ENCODE measurements at places on chromosomes 13 and 19. TPM values are rescaled to one million over a fixed set of nuclear protein-coding genes. Genes with fewer than 3 reads are reported as not detected.

SLC6A16 gene
- not detected for polyA plus RNA-seq

TLE5 gene
- polyA plus RNA-seq: 316 TPM

SLC46A3 gene
- polyA plus RNA-seq: 14.1 TPM

PDX1 gene
- not detected for polyA plus RNA-seq

ZNF729 gene
- polyA plus RNA-seq: not detected

PPM1N gene
- polyA plus RNA-seq: 2.0 TPM

RYR1 gene
- 0.75 TPM for polyA plus RNA-seq

PTGIR gene
- polyA plus RNA-seq: not detected

BLOC1S3 gene
- 6.9 TPM for polyA plus RNA-seq

TEX26 gene
- not detected for polyA plus RNA-seq

CEACAM21 gene
- not detected for polyA plus RNA-seq

GRK1 gene
- not detected for polyA plus RNA-seq

RNF225 gene
- polyA plus RNA-seq: not detected

ONECUT3 gene
- under 0.01 TPM for polyA plus RNA-seq

PCSK4 gene
- polyA plus RNA-seq: 0.27 TPM

TEX29 gene
- not detected for polyA plus RNA-seq

CCL25 gene
- polyA plus RNA-seq: not detected

ETHE1 gene
- 234 TPM for polyA plus RNA-seq
